ENCODE measurements at places on chromosomes 7 and 10.

DNA sequence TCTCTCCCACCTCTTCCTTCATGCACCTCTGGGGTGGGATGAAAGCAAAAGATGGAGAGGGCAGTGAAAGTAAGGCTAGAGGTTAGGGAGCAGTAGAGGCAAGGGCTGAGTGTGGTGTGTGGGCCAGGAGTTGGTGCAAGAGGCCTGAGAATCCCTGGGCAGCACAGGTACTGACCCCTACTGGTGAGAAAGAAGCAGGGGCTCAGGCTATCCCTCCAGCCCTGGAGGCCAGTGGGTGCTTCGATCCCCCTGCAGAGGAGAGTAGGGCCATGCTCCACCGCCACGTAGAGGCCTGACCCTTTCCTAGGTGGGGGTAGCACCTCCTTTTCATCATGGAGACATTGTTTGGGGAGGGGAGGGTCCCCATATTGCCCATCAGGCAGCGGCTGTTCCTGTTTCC, 9.8 kb downstream of the CDHR1 start:
- no peak for DNase-seq

GRCh38 chr7:71595176-71595575, 463.2 kb downstream of the GALNT17 start:
- no peak for DNase-seq

- DNase-seq = no peak
Measured at GRCh38 chr10:116171505-116171904, 101.5 kb downstream of the GFRA1 start.

- no peak for DNase-seq
Measured at GRCh38 chr7:135757719-135758411, 9.3 kb upstream of the FAM180A start.
